ENCODE measurements at places on chromosomes 6 and 20.

DNA sequence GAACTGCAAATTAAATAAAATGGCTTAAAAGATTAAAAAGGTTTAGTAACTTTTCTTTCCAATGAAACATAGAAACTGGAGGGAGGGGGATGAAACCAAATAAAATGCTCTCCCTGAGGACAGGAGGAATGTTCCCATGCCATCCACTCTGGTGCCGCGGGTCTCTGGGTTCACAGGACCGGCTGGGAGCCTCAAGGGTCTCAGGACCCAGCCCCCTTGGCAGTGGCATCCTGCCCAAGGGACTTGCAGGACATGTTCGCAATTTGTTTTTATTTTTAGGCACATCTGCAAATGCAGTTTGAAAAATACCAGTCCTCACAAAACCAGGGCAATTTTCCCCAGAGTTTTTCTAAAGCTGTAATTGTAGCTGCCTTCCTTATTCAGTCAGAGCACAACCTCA, 7.5 kb downstream of the BEND3 start:
- no peak for DNase-seq

- no peak for DNase-seq
Measured at GRCh38 chr20:46398963-46399362, 7.5 kb downstream of the ELMO2 start.

DNA sequence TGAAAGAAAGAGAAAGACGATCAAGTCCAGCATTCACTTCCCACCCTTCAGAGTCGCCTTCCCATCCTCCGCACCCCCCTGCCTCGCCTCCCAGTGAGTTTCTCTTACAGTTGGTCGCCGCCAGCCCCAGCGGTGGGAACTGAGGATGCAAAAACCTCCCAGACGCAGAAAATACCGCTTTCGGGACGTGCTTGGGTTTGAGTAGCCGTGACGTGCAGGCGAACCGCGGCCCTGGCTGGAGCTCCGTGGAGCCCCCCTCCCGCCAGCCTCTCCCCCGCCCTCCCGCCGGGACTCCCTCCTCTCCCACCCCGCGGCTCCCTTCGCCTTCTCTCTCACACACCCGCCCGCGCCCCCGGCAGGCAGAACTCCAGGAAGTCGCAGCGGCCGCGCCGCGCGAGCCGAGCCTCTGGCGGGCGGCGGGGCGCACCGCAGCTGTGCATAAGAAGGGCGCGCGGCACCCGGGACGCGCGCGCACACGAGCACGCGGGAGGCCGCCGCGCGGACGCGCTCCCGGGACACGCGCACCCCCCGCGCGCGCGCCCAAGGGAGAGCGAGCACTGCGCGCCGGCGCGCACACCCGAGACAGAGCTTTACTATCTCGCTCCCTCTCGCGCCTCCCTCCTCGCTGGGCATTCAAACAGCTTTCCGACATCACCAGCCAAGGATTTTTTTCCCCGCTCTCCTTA, at the start of gene ADGRB3:
Gene ADGRB3 (plus strand): TSS at position 557 of the 686 bp plus-strand sequence. CDS start 3,394 bp downstream, outside the sequence.
- peak; percentile 63 for DNase-seq

DNA sequence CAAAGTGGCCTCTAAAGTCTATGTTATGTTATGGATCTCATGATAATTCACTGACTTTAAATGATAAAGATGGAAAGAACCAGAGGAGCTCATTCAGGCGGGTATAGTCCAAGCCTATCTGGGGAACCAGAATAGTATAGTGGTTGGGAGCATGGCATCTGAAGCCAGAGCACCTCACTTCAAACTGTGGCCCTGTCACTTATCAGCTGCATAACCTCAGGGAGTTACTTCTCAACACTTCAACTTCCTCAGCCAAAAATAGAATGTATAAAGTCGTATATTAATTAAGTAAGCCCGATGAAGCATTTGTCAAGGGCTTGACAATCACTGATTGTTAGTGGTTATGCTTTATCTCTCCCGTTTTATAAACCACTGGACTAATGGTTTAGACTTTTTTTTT, 112.7 kb downstream of the RTN4IP1 start:
- no peak for DNase-seq

- DNase-seq = no peak
Measured at GRCh38 chr6:145031001-145031400, 704.3 kb downstream of the EPM2A start.

DNA sequence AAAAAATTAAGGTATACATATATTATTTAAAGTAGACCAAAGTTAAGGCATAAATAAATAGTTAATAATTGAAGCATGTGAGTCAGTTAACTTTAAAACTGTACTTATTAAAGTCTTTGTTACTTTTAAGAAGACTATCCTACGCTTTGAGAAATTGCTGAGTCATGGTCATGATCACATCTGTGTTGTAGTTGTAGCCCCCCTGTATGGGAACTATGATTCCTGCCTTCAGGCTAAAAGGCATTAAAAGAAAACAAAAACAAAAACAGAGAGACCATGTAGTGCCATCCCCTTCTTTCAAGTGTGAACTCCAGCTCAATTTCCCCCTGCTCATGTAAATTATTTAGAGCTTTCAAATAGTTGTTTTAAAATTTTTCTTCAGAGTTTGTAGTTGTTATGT, 123.4 kb downstream of the FLRT3 start:
- no peak for DNase-seq

GRCh38 chr6:98041921-98042320, 758.9 kb upstream of the MMS22L start:
- DNase-seq = no peak

GRCh38 chr20:31945785-31946184, 6.1 kb downstream of the PDRG1 start:
- DNase-seq = no peak

DNA sequence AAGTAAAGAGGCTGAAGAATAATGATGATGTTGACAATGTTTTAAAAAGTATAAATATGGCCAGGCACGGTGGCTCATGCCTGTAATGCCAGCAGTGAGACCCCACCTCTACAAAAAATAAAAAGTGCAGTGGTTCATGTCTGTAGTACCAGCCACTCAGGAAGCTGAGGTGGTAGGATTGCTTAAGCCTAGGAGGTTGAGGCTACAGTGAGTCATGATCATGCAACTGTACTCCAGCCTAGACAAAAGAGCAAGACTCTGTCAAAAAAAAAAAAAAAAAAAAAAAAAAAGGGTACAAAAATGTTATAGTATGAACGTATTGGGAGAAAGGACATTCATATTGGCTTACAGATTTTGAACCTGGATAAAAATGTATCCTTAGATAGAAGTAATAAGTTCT, 543.1 kb upstream of the IRAK1BP1 start:
- DNase-seq = no peak

DNA sequence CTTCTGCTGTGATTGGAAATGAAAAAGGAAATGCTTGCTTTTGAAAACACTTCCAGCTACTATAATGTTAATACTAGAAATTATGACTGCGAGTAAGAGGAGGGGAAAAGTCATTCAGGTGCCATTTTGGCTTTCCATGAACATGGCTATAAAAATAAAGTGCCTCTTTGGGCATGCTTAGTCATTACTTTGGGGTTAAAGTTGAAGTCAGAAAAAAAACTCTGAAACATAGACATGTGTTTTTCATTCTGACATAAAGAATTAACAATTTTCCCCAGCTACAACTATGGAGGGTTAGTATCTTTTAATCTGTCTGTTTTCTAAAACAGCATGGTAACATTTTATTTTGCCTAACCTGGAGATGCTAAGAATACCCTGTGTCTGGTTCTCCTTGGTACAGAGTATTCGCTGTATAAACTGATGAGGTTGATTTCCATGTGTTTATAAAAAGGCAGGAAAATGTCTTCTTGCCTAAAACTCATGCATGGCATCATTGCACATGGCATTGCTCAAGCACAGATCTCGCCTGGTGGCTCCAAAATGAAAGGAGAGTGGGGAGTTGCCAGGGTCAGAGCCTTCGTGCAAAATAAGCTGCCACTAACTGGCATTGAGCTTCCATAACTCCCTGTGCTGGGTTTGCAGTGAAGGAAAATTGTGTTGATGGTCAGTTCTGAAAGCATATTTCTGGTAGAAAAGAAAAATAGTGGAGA, 188.9 kb downstream of the KCNQ5 start:
- no peak for DNase-seq

DNA sequence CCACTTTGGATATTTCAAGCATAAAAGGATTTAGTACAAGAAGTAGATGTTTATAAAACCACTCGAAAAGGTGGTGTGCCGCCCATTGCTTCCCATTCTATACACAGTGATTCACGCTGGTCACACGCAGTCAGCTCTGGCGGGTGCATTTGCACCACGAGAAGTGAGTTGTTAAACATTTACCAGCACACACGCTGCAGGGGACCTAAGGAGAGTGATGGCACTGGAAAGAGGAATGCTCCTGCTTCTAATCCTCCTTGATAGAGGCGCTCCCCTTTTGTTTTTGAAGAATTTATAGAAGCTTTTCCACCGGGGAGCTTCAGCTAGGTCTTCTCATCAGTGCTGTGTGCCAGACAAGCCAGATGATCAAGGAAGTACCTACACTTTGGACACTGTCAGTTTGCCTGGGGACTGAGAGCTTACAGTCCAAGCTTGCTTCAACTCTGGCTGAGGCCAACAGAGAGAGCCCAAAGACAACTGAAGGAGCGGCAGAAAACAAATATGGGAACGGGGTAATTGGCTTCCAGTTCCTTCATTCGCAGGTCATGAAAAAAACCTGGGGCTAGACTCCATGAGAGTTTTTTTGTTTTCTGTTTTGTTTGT, 31.2 kb downstream of the MUC22 start:
- no peak for DNase-seq

DNA sequence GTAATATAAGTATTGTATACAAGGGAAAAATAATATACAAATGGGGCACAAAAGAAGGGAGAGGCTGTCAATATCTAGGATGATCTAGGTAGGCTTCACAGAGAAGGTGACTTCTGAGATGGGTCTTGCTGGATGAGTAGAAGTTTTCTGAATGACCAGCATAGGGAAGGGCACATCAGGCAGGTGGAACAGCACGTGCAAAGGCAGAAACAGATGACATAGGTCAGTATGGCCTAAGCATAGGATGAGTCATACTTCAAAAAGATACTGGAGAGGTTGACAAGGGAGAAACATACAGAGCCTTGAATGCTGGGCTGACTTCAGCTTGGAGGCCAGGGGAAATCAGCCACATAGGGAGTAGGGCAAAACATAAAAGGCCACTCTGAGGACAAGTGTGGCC, 31.9 kb upstream of the SIRPA start:
- DNase-seq = no peak

- DNase-seq = no peak
Measured at GRCh38 chr6:126949786-126950185, 168.7 kb upstream of the RSPO3 start.

DNA sequence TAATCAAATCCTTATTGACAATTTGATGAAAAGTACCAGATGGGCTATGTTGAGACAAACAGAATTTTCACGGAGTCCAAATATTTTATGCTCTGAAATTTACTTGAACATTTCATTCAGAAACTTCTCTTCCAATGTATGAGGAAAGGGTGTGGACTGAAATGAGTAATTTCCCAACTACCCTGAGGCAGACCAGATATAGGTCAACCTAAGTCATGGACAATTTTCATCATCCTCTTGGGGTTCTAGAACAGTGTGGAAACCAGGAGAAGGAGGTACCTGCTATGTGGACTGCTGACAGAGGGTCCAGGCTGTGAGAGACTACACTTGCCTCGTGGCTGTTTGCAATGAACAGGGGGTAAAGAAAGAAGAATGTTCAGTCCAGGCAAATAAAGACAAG, 323.0 kb downstream of the ESR1 start:
- no peak for DNase-seq

DNA sequence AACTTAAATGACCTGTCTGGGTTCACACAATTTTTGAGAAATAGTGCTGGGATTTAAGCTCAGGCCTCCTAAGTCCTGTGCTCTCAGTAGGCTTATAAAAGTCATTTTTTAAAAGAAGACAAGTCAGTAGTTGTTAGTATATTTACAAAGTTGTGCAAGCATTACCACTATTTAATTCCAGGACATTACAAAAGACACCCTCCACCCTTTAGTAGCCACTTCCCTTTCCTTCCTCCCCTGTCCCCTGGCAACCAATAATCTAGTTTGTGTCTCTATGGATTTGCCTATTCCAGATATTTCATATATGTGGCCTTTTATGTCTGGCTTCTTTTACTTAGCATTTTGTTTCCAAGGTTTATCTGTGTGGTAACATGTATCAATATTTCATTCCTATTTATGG, 37.6 kb downstream of the HMGN3 start:
- DNase-seq = peak; percentile 52

GRCh38 chr20:47181056-47181862, 175.2 kb downstream of the ZMYND8 start:
- DNase-seq = peak; percentile 79

DNA sequence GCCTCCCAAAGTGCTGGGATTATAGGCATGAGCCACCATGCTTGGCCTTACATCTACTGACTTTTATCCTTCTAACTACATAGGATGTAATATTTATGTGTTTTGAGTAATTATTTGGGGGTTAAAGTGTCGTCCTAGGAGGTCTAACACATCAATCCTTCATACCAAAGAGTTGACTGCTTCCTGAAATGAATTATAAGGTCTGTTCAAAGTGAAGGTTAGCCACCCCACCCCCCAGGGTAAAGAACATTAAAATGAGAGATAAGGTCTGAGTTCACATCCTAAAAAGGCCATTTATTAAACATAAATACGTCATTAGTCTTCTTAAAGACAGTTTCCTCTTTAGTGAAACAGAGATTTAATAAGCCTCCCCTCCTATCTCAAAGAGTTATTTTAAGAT, 33.8 kb downstream of the TNFAIP3 start:
- DNase-seq = no peak

GRCh38 chr20:62473717-62474603, 1.8 kb downstream of the GATA5 start:
- DNase-seq = no peak

GRCh38 chr6:114735025-114735735, 392.4 kb upstream of the HS3ST5 start:
- DNase-seq = no peak

DNA sequence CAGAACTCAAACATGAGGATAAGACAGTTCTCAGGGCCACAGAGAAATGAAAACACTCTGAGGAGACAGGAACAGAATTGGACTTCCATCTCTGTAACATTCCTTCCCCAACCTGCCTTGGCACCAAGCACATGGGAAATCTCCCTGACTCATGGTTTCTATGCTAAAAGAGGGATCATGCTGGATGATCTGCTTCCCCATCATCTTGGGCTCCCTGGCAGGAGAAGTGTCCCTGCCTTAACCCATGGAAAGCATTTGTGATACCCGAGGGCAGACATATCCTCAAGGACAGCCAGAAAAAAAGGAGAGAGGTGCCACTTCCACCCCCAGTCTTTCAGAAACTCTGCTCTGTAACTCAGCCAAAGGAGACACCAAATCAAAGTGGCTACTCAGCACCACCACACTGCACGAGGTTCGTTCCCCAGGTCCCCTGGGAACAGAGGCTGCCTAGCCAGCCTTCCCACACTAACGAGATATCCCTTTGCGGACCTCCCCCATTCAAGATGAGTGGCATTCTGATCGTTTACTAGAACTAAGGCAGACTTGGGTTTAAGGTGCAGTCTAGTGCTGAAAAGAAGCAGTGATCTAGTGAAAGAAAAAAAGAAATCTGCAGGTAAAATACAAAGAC, 34.8 kb downstream of the BLOC1S5 start:
- DNase-seq = no peak

DNA sequence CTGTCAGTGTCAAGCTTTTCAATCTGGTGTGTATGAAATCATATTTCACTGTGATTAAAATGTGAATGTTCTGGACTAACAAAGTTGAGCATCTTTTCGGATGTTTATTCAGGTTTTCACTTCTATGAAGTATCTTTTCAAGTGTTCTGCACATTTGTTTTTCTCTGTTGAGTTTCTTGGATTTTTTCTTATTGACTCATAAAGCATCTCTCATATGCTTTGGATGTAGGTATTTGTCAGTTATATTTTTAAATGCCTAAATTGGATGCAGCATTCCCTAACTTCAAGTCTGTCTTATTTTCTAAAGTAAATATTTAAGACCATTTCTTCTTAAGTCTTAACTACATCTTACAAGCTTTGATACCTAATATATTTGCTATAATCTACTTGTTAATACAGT, 398.0 kb downstream of the PLCB1 start:
- no peak for DNase-seq
